ENCODE measurements at places on chromosomes 2 and 18. TPM values are rescaled to one million over a fixed set of nuclear protein-coding genes. Genes with fewer than 3 reads are reported as not detected.

- no peaks in the 10 kb centered on the region for H3K36me3 ChIP-seq
- no peak overlapping the region for H3K27ac ChIP-seq
- no peak overlapping the region for H3K4me3 ChIP-seq
Observed at GRCh38 chr2:20415511-20415918, 31.4 kb upstream of the RHOB start.

GRCh38 chr2:26772064-26773001 is 8.2 kb downstream of the SLC35F6 start:
- peaks cover 62% of the 10 kb centered on the region for H3K4me1 ChIP-seq
- peak overlapping the region; percentile 62 for H3K27ac ChIP-seq
- DNase-seq, result peak; percentile 67
- no peak overlapping the region for H3K4me3 ChIP-seq
- H3K36me3 ChIP-seq, result peaks cover 25% of the 10 kb centered on the region

GRCh38 chr2:98921062-98921461 is 15.0 kb downstream of the CRACDL start:
- H3K27me3 ChIP-seq, result peaks cover 3% of the 10 kb centered on the region
- no peak overlapping the region for H3K4me3 ChIP-seq
- no peak overlapping the region for H3K27ac ChIP-seq

DNA sequence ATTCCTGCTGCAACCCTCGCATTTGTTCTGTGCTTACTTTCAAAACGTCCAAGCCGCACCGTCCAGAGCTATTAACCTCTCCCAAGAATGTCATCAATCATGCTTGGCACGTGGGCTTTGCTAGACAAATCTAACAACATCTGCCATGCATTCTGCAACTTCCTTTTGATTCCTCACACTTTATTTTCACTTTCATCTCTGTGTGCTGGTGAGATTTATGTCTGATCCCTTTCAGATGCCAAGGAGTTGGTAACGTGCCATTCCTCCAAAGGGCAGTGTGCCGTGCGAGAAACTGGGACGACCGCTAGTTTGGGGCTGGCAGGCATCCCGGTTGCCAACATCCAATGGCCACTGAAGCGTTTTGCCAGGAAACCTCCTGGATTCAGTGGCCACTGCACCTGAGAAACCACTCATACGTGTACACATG is 230.0 kb upstream of the PARD3B start:
- no peaks in the 10 kb centered on the region for H3K27me3 ChIP-seq
- H3K4me3 ChIP-seq, result no peak overlapping the region
- no peak overlapping the region for H3K27ac ChIP-seq
- H3K36me3 ChIP-seq, result no peaks in the 10 kb centered on the region
- DNase-seq, result no peak
- no peaks in the 10 kb centered on the region for H3K4me1 ChIP-seq

SKOR2 gene
- not detected for total RNA-seq
